ENCODE measurements at places on chromosomes 13 and 19.

DNA sequence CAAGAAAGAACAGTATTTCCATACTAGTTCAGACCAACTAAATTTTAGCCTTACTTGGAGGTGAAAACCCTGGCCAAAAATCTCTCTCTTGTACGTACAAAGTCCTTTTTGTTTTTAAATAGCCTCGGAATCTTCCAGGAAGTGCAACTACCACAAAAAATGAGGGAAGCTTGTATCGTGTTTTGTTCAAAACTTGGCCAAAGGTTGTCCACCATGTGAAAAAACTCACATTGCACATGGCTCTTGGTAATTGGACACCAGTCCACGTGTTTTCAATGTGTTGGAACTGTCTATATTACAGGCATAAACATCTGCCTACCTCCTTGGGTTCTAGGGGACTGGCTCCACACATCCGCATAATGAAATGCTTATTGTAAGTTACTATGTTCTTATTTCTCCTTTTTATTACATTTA, 15.2 kb upstream of the STRN4 start:
- DNase-seq, result no peak

DNA sequence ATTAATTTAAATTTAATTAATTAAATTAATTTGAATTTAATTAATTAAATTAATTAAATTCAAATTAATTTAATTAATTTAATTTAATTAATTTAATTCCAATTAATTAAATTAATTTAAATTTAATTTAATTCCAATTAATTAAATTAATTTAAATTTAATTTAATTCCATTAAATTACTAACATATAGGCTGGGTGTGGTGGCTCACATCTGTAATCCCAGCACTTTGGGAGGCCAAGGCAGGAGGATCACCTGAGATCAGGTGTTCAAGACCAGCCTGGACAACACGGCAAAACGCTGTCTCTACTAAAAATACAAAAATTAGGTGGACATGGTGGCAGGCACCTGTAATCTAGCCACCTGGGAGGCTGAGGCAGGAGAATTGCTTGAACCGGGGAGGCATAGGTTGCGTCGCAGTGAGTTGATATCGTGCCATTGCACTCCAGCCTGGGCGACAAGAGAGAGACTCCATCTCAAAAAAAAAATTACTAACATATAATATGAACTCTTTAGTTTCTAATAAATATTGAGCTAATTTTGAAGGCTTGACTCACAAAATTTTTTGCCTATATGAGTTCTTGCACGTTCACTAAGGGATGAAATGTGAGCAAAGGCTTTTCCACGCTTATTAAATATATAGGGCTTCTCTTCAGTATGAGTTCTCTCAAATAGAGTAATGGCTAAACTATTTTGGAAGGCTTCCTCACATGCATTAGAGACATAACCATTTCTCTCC, 9.0 kb upstream of the USP29 start:
- DNase-seq, result no peak

GRCh38 chr13:55761986-55762385, 1378.7 kb upstream of the PRR20A start:
- DNase-seq, result no peak

DNA sequence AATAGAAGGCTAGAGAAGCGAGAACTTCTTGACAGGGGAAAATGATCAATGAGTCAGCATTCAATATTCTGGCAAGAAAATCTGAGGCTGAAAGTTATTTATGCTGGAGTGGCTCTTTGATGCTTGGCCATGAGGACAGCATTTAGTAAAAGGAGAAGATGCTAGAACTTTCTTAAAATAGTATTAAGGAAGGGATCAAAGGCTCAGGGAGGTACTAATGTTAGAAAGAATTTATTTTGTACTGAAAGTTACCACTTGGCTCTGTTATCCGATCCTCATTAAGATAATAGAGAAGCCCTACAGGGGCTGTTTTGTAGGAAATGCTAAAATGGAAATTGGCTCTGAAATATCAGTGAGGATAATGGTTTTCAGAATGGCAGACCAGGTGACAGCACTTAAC, 1774.6 kb upstream of the PCDH20 start:
- no peak for DNase-seq

DNA sequence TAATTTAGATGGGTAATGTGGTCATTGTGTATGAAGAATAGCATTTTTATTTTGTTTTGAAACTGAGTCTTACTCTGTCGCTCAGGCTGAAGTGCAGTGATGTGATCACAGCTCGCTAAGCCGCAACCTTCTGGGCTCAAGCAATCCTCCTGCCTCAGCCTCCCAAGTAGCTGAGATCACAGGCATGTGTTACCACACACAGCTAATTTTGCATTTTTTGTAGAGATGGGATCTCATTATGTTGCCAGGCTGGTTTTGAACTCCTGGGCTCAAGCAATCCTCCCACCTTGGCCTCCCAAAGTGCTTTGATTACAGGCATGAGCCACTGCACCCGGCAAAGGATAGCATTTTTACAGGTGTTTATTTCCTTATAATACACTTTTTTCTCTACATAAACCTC, 36.6 kb downstream of the SERTM1 start:
- no peak for DNase-seq

GRCh38 chr19:11423791-11424181, 4.7 kb upstream of the RGL3 start:
- DNase-seq, result no peak

GRCh38 chr19:42255766-42256745, 1.1 kb upstream of the ERF start:
- DNase-seq, result no peak

DNA sequence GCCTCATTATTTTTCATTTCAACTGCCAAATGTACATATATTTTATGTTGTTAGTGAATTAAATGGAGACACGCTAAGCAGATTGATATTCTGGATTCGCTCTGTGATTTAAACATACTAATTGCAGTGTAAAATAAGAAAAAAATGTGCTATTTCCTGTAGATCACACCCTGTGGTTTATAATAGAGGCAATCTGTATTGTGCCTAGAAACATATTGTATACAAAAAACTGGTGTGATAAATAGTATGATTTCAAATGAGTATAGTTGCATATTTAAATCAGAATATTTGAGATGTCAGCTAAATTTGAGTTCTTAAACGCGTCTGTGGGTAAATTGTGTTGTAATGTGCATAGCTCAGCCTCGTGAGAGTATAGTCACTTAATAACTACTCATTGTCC, 643.9 kb downstream of the TBC1D4 start:
- no peak for DNase-seq

DNA sequence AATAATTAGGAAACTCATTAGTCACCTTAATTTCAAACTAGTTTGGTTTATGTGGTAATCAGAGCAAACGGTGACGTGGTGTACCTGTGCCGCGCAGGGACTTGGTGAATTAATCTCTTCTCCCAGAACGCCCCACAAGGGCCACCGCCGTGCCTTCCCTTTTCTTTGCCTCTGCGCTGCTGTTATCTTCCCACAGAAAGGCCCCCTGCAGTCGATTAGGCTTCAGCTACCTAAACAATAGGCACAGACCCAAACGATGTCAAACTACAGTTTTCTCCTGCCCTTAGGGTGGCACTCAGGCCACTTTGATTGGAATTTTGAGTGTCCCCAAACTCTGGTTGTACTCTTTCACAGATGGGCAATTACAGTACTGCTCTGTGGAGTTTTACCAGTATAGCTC, 115.5 kb downstream of the GGACT start:
- DNase-seq, result no peak

GRCh38 chr13:49292742-49293486, 45.2 kb downstream of the CDADC1 start:
- DNase-seq, result no peak

DNA sequence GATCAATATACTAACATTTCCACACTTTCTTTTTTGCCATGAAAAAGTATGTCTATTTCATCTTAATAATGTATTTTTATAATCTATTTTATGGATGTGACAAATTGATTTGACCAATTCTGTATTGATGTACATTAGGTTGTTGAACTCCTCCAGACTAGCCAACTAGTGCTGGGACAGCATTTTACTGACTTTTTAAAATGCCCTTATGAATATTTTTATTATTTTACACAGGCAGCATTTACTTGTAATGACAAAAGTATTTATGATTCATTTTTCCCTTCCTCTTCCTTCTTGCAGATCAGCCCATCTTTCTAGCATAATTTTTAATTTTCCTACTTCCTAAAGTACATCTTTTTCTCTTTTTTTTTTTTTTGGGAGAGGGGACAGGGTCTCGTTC, 918 bp upstream of the FUZ start:
- no peak for DNase-seq

GRCh38 chr19:37095859-37096258, 17.6 kb downstream of the ZNF420 start:
- no peak for DNase-seq

GRCh38 chr19:11581740-11582139, 4.3 kb upstream of the ACP5 start:
- no peak for DNase-seq

GRCh38 chr19:3186160-3186688, 494 bp downstream of the NCLN start:
- no peak for DNase-seq

- DNase-seq, result no peak
Measured at GRCh38 chr19:4732680-4733114, 9.1 kb upstream of the DPP9 start.

DNA sequence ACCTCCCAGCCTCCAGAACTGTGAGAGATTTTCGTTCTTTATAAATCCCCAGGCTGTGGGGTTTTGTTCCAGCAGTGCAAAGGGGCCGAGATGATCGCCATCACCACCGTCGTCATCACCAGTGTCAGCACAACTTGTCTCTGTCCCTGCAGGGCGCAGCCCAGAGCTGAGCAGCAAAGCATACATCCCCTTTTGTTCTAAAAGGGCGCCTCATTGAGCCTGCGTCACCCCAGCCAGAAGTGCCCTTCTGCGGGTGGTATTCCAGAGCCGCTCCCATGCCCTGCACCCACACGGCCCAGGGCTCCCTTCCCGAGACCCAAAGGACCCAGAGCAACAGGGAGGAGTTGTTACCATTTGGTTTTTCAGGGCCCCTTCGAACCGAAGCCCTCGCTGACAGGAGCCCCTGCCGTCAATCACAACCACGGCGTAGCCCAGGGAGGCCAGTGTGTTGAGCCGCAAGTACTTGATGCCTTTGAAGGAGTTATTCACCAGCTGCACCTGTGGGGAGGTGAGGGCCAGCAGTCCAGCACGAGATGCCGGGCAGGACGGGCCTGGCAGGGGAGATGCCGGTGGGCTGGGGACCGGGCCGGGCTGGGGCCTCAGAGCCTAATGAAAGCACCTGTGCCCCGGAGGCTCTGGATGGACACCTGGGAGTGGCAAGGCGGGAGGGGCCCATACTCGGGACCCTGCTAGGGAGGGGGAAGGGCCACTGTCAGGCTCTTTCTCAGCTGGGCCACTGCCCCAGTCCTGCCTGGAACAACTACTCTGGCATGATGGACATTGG, 14.4 kb upstream of the MYDGF start:
- no peak for DNase-seq

DNA sequence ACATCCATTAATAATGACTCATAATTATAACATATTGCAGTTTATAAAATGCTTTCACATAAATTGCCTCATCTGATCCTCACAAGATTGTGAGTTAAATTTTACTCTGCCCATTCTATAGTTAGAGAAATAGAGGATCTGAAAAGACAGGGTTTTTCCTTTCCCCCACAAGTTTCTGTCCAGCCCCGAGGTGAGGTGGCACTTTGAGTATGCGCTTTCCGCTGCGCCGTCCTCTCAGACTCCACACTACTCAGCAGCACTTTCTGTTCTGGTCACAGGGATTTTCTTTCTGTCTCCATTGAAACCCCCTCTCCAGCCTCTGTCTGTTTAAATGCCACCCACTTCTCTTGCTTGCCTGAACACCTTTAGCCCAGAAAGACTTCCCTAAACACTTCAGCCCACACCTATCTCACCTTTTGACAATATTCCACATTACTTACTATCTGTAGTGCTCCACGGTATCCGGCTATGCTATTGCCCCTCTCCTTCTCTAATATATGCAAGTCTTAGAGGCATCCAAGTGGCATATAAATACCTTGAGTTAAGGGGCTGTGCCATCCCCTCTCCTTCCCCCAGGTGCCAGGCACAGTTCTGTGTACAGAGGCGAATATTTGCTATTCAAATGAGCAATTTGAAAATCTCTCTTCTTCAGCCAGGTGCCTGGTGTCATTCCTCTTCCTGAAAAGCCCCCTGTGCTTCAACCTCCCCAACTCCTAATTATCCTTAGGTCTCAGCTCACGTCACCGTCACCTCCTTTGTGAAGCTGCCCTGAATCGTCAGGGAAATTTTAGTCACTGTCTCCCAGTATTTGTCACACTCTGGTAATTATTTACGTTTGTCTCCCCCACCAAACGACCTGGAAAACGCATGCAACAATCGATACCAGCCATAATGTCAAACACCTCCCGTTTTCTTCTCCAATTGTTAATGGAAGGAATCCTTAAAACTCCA, 268.7 kb downstream of the NHLRC3 start:
- no peak for DNase-seq
